ENCODE measurements at places on chromosomes 1 and 21. TPM values are rescaled to one million over a fixed set of nuclear protein-coding genes. Genes with fewer than 3 reads are reported as not detected.

Gene CD48
- not detected for total RNA-seq

Gene LENEP
- not detected for total RNA-seq

Gene PALMD
- total RNA-seq = 4.0 TPM

Gene CLK2
- 15.2 TPM for total RNA-seq

Gene LUZP1
- total RNA-seq = 19.8 TPM

Gene GUCA2A
- total RNA-seq = not detected

Gene KIF21B
- total RNA-seq = 0.31 TPM

Gene PGBD5
- under 0.01 TPM for total RNA-seq

Gene LCK
- not detected for total RNA-seq

Gene S100A14
- not detected for total RNA-seq

Gene CASZ1
- not detected for total RNA-seq

Gene C1orf216
- 21.0 TPM for total RNA-seq

Gene TAL1
- total RNA-seq = 0.25 TPM

Gene LRRN2
- total RNA-seq = 0.39 TPM

Gene C8B
- total RNA-seq = not detected

Gene SPRR2A
- total RNA-seq = not detected

Gene CXADR
- total RNA-seq = 4.4 TPM

Gene ERICH3
- total RNA-seq = not detected

Gene TIAM1
- 20.1 TPM for total RNA-seq

Gene MPZ
- 0.44 TPM for total RNA-seq

Gene LYST
- 14.5 TPM for total RNA-seq

Gene AMY1A
- total RNA-seq = not detected

Gene PAQR6
- 0.37 TPM for total RNA-seq

Gene C1orf210
- not detected for total RNA-seq

Gene SEC16B
- 5.1 TPM for total RNA-seq

Gene STIL
- 2.0 TPM for total RNA-seq

Gene UBE2J2
- 37.2 TPM for total RNA-seq

Gene KCNT2
- 6.2 TPM for total RNA-seq

Gene CLEC20A
- not detected for total RNA-seq

Gene GJB5
- not detected for total RNA-seq

Gene PIGR
- total RNA-seq = not detected

Gene LINGO4
- not detected for total RNA-seq

Gene ALPL
- 104 TPM for total RNA-seq

Gene KIF26B
- 5.9 TPM for total RNA-seq

Gene CFAP45
- not detected for total RNA-seq

Gene EFNA3
- 1.8 TPM for total RNA-seq

Gene S100A1
- not detected for total RNA-seq

Gene NUDT4B
- total RNA-seq = 19.0 TPM

Gene MAB21L3
- not detected for total RNA-seq

Gene PRRX1
- 113 TPM for total RNA-seq

Gene SRRM1
- 29.6 TPM for total RNA-seq

Gene SHISAL2A
- total RNA-seq = not detected

Gene ADGRB2
- 6.9 TPM for total RNA-seq

Gene NBPF26
- 12.8 TPM for total RNA-seq
